ENCODE measurements at places on chromosomes 1 and 21.

- no peak for DNase-seq
Measured at GRCh38 chr1:55781003-55781402, 565.8 kb upstream of the USP24 start.

GRCh38 chr1:177256153-177257075 lies 85.7 kb downstream of the BRINP2 start:
- peak; percentile 53 for DNase-seq

GRCh38 chr1:18895317-18895716 lies 7.0 kb downstream of the ALDH4A1 start:
- DNase-seq, result no peak

GRCh38 chr1:35808450-35809113 lies 766 bp downstream of the AGO4 start:
- no peak for DNase-seq

DNA sequence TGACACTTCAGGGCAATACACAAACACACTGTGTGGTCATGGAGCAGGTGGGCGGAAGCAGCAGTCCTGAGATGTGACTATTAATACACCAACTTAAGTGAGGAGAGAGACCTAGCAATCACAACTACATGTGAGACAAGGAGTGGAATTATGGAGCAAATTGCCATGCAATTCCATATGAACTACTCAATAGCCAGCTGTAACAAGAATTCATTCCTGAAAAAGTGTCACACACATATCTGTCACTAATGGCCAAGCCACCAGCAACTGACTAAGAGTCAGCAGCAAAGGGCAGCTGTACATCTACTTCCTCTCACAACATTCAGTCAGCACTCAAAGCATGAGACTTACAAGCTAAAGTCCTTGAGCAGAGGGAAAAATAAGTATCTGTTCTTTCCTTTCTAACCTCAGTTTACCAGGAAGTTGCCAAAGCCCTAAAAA lies 46.2 kb downstream of the GPR3 start:
- no peak for DNase-seq

GRCh38 chr1:48333316-48333715 lies 110.8 kb downstream of the SLC5A9 start:
- DNase-seq, result no peak

DNA sequence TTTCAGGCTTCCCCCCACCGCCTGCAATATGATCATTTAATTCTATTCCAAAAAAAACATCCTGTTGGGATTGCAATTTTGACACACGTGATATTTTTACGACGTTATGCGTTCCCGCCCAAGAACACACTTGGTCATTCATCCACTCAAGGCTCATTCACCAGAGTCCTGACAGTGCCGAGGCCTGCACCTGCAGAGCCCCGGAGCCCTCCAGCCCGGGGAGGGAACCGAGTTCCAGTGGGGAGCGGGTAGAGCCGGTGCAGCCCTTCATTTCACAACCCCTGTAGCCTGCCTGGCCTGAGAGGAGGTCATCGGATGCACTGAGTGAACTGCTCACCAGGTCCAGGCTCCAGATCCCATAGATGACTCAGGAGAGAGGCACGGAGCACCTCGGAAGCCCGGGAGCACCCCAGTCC lies 156.0 kb upstream of the BACE2 start:
- no peak for DNase-seq

DNA sequence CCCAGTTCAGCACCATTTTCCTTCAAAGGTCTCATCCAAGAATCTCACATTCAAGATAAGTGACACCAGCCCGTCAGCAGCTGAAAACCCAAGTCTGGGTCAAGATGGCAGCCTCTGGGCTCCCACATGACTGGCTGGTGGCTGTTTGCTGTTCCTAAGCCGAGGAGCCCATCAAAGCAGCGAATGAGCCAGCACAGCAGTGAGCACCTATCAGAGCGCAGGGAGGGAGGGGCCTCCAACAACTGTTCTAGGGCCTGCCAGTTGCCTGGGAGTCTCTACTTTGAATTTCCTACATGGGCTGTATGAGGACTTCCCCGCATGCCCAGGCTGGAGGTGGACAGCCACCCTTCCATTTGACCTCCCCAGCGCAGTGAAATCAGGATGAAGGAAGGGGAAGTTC lies 102.7 kb downstream of the ADARB1 start:
- no peak for DNase-seq

GRCh38 chr1:175075572-175076568 lies 8.2 kb downstream of the TNN start:
- no peak for DNase-seq
